ENCODE measurements at places on chromosomes 6 and 20.

- DNase-seq = no peak
These were observed 200.7 kb downstream of the HDGFL1 start for GRCh38 chr6:22770054-22770453.

DNA sequence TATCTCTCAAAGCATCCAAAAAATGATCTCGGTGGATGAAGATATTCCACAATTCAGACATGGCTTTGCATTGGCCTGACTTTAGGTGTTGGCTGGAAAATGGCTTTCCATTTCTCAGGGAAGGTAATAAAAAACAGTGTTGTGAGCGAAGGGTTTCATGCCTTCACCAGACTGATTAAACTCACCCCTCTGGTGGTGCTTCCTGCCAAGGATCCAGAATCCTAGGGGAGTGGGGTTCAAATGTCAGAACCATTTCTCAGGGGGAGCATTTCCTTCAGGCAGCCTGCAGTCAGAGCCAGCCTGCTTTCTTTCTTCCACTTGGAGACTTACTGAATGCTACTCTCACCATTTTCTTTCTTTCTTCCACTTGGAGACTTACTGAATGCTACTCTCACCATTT lies 45.7 kb upstream of the SMIM28 start:
- DNase-seq = no peak

DNA sequence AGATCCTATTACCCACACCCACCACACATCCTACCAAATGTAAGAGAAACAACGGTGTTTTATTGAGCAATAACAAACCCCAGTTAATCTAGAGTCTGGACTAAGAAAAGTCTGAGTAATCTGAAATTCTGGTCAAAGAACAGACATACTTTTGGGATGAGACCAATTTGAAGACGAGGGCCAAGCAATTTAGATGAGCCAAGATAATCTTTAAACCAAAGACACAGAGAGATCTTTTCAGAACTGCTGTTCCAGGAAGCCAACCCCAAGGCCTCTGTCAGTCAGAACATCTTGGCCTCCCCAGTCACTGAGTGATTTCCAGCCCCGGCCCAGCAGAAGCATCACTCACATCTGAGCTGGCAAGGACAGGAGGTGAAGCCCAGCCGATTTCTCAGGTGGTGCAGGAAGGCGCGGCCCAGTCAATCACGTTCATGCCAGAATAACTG lies 118.5 kb upstream of the SYNDIG1 start:
- DNase-seq = no peak

DNA sequence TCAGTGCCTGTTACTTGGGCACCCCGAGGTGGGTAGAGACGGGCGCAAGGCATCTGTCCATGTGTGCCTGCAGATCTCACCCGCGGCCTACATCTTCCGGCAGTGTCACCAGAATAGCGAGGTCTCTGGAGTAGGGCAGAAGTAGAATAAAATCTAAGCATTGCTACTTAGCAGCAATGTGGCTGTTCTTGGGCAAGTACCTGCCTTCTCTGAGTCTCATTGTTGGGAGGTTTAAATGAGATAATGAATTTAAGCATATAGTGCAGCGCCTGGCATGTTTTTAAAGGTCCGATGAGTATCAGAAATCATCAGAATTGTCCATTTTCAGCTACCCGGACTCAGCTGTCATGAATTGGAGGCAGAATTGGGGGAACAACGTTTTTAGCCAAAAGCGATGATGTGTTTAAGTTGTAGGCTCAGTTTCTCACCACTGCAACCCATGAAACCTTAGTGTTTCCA lies 800 bp downstream of the ABCC10 start:
- no peak for DNase-seq

- DNase-seq = no peak
These were observed 43.1 kb upstream of the GATA5 start for GRCh38 chr20:62518911-62519310.

- DNase-seq = no peak
These were observed 485.5 kb downstream of the CD109 start for GRCh38 chr6:74181471-74181870.

- DNase-seq = no peak
These were observed 2.4 kb downstream of the AGPAT4 start for GRCh38 chr6:161271343-161272030.

DNA sequence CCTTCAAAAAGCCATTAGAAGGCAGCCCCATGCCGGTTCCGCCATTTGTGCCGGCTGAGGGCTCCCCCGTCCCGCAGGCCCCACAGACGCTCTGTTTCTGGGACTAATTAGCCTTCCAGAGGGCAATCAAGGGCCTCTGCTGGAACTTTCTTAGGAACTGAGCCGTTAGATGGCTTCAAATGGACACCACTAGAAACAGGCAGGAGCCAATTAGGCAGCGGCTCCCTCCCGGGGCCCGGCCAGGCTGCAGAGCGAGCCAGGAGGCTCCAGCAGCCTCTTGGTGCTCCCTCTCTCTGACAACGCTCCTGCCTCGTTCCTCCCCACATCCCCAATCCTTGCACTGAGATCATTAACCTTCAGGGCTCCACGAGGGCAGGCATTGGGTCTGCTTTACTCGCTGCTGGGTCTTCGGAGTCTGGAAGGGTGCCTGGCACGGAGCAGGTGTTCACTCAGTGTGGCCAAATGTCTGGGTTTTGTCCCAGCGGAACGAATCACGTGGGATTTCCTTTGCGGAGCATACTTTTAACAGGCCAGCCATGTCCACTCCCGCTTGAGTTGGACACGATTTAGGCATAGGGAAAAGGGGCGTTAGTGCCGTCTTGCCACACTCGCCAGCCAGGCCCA lies 98.3 kb downstream of the TMEM242 start:
- no peak for DNase-seq

DNA sequence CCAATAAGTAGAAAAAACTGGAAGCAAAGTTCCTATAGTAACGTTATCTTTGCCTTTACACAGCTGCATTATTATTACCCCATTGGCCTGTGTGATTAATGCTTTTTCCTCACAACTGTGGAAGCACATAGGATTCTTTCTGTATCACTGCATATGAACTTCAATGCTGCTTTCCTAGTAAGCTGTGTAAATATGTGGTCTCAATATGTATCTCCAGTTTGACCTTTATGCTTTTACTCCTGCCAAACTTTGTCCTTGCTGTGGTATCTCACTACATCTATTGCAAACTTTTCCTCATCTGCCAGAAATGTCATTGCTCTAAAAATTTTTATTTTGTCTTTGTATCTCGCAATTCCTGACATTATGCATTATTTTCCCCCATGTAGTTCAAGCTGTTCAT lies 168.6 kb downstream of the ZFAND3 start:
- no peak for DNase-seq

DNA sequence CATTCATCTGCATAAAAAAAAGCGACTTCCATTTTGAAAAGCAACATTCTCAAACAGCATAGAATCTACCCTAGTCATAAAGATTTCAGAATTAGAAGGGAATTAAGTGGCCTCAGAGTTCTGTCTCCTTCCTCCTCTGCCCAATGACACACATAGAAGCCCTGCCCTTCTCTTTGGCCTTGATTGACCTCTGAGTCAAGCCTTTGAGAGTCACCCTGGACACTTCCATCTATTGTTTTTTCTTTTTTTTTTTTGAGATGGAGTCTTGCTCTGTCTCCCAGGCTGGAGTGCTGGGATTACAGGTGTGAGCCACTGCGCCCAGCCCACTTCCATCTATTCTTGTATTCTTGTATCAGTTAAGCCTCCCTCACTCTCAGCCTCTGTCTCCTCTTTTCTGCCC lies 44.8 kb upstream of the CTNNBL1 start:
- DNase-seq = no peak

- no peak for DNase-seq
These were observed 16.8 kb downstream of the RPP40 start for GRCh38 chr6:4986999-4987398.

DNA sequence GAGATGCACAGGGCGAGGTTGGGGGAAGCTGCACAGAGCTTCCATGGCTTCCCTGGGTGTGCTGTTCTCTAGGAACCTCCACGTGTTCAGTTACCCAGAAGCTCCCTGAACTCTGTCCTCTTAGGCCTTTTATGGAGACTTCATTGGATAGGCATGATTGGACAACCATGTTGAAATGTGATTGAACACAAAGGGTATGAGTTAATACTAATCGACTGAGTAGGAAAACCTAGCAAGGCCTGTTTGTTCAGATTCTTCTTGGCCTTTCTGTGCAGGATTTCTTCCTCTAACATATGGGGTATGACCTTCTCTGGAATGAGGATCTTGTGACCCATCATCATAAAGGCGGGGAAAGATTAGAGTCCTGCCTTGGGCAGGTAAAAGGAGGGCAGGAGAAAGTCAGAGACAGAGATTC lies 70.7 kb upstream of the SMIM29 start:
- no peak for DNase-seq

- no peak for DNase-seq
These were observed 6.2 kb downstream of the DXO start for GRCh38 chr6:31965700-31966099.

DNA sequence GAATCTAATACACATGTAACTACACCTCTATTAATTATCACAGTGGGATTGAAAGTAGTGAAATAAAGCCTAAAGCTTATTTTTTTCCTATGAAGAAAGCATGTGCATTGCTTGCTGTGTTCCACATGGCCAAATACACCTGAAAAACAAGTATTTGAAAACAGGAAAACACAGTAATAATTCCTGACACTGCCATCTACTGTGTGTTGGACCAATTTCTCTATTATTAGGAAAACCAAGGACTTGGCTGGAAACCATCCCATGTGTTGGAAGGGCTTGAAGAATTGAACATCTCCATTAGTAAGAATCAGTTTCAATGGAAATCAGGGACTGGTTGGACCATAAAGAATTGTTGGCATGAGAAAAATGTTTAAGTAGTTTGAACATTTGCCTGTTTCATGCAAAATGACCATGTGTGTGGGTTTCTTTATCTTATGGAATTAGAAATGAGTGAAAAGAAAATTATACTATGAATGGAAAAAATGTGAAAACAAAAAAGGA lies 124.1 kb downstream of the PHF3 start:
- DNase-seq = no peak

GRCh38 chr20:52124821-52125220 lies 66.8 kb downstream of the ZFP64 start:
- no peak for DNase-seq

DNA sequence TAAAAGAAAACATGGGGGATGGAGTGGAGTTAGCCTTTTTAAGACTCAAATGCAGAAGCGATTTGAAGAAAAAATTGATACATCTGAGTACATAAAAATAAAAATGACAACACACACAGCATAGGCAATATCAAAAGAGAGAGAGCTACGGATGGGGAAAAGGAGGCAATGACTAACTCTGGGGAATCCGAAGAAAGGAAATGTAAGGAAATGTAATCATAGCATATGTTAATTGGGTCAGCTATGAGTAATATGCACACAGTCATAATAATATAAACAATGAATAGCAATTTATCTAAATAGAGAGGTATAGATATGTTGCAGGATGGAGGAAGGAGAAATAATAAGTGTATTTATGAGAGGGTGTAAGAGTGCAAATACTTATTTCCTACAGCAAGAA lies 83.4 kb downstream of the NOL4L start:
- no peak for DNase-seq

GRCh38 chr6:138250053-138250452 lies 31.8 kb upstream of the PBOV1 start:
- no peak for DNase-seq

GRCh38 chr20:22371843-22372242 lies 212.5 kb downstream of the FOXA2 start:
- DNase-seq = peak; percentile 6

Measured in activated gamma-delta T cell treated with Interleukin-2 at 50 U/mL for 16 hours (primary cell).